ENCODE measurements at places on chromosomes 6 and 20.

- no peak for DNase-seq
Observed at GRCh38 chr20:33251496-33251895, 15.7 kb downstream of the BPIFA1 start.

DNA sequence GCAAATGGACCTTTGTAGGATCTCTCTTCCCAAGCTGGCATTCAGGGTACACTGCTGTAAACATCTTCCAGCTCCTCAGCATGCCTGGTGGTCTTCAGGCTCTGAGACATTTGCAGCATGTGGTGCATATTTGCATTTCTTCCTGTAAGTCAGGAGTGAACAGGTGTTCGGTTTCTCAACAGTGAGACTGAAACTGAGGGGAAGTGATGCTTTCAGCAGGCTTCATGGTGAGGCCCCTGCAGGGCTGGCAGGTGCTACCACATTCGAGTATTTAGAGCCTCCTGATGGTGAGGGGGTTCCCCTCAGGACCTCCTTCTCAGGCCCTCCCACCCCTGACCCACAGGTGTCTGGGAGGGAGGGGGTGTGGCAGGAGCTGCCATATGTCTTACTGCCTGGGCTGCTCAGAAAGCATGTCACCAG lies 15.1 kb downstream of the MYBL2 start:
- no peak for DNase-seq

- no peak for DNase-seq
Observed at GRCh38 chr6:117346142-117346930, 79.4 kb downstream of the ROS1 start.

DNA sequence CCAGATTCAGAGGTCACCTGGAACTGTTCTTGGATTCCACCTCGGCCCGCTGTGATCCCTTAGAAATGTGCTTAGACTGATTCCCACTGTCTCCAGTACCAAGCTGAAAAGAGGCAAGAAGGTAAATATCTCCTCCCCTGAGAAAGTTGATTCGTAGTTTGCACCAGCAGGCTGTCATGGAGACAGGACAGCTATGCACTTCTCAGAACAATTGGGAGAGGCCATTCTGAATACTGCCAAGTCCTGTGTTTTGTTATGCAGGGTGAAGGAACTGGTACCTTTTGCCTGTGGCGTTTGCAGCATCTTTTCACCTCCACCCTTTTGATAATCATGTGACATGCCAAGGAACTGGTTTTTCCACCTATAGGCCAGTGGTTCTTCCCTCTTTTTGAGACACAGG lies 58.2 kb upstream of the RNGTT start:
- DNase-seq = no peak

DNA sequence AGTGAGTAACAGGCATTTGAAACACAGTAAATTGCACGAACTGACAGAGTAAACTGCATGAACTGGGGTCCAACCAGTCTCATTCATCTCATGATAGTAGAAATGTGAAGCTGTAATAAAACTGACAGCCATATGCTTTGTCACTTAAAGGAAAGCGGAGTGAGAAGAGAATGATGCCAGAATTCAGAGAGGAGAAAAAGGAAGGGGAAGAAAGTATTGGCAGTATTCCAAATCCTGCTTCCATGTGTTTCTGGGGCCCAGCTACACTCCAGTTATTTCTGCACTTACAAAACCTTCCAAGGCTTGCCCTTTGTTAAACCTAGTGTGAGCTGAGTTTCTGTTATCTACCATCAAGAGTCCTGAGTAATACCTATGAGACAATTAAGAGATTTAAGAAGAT lies 17.2 kb downstream of the SNX14 start:
- DNase-seq = no peak

DNA sequence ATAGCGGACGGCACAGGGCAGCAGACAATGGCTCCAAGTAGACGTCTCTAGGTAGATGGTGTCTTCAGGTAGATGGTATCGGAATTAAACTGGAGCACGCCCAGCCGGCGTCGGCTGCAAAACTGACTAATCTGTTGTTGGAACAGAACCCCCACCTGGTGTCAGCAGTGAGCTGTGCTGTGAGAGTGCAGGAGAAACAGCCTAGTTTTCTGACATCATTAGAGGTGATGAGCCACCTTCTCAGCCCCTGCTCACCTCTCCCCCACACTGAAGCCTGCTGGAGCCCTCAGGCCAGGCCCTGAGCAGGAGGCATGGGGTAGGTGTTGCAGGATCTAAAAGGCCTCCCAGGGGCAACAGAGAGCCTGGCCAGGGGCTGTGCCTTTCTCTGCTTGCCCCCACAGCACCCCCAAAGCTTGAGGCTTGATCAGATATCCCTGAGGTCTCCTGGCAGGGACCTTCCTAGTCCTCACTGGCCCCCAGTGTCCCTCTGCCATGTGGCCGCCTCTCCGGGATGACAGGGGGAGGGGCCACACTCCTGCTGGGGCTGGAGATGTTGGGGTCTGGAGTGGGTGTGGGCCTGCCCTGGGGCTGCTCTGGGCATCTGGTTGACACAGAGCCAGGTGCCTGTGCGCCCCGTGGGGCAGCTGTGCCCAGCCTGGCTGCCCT lies 6.9 kb upstream of the HELZ2 start:
- no peak for DNase-seq

GRCh38 chr6:3593161-3593560 lies 136.3 kb upstream of the SLC22A23 start:
- DNase-seq = no peak

GRCh38 chr20:21570285-21570992 lies 56.6 kb upstream of the NKX2-2 start:
- DNase-seq = no peak

- DNase-seq = no peak
Observed at GRCh38 chr6:235763-236360, 56.4 kb upstream of the DUSP22 start.

GRCh38 chr6:118551063-118552053 lies 3.3 kb downstream of the PLN start:
- DNase-seq = no peak

DNA sequence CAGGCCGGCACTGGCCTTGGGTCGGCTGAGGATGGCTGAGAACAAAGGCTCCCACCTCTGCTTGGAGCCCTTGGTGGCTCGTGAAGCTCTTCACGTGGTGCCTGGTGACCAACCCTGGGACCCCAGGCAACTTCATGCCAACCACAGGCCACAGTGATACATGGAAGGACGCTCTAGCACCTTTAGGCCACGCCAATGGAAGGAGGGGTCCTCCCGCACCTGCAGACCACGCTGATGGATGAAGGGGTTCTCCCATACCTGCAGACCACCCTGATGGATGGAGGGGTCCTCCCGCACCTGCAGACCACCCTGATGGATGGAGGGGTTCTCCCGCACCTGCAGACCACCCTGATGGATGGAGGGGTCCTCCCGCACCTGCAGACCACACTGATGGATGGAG lies 62.5 kb downstream of the ERMARD start:
- no peak for DNase-seq
